ENCODE measurements at places on chromosomes 12 and 14. TPM values are rescaled to one million over a fixed set of nuclear protein-coding genes. Genes with fewer than 3 reads are reported as not detected.

Gene EXOC5
- 18.6 TPM for total RNA-seq

Gene RPGRIP1
- 0.28 TPM for total RNA-seq

Gene KCNC2
- not detected for total RNA-seq

Gene PRR13
- total RNA-seq: 282 TPM

Gene AICDA
- total RNA-seq: 0.31 TPM

Gene FOXN4
- total RNA-seq: not detected

Gene RPL36AL
- total RNA-seq: 408 TPM

Gene PTGDR
- total RNA-seq: not detected

Gene STXBP6
- 2.0 TPM for total RNA-seq

Gene ACVRL1
- total RNA-seq: not detected

Gene MIPOL1
- 3.3 TPM for total RNA-seq

Gene OR4Q3
- total RNA-seq: not detected

Gene RASAL1
- 0.17 TPM for total RNA-seq

Gene HHIPL1
- 0.24 TPM for total RNA-seq

Gene SIX6
- not detected for total RNA-seq

Gene SERPINA3
- 11.0 TPM for total RNA-seq

Gene PLEKHH1
- total RNA-seq: 3.7 TPM

Gene PIWIL1
- total RNA-seq: not detected

Gene METTL1
- total RNA-seq: 53.0 TPM

Gene GLS2
- 0.27 TPM for total RNA-seq

Gene SLC38A1
- total RNA-seq: 94.4 TPM

Gene RERGL
- total RNA-seq: not detected

Gene OLR1
- 0.40 TPM for total RNA-seq

Gene SIVA1
- total RNA-seq: 205 TPM

Gene CLEC2B
- 1.5 TPM for total RNA-seq

Gene SSPN
- 0.34 TPM for total RNA-seq

Gene TMEM260
- total RNA-seq: 5.8 TPM

Gene SLC25A47
- total RNA-seq: not detected

Gene PTCSC3
- not detected for total RNA-seq

Gene HCAR2
- not detected for total RNA-seq

Gene PMEL
- 1.3 TPM for total RNA-seq

Gene PPFIA2
- total RNA-seq: not detected

Gene GPX2
- 281 TPM for total RNA-seq

Gene PLCZ1
- not detected for total RNA-seq

Gene IL22
- total RNA-seq: not detected

Gene BCL11B
- total RNA-seq: 0.45 TPM

Gene TPH2
- not detected for total RNA-seq

Gene INF2
- 142 TPM for total RNA-seq

Gene HOXC12
- not detected for total RNA-seq

Gene ITPK1
- 42.0 TPM for total RNA-seq

Gene C3AR1
- total RNA-seq: not detected

Gene NOVA1
- total RNA-seq: 3.5 TPM

Gene ATG101
- 101 TPM for total RNA-seq

Gene APAF1
- total RNA-seq: 14.3 TPM

Gene ING4
- 14.4 TPM for total RNA-seq

Gene MYH6
- 0.02 TPM for total RNA-seq

Data from A549 treated with ZK216348 at 1 μM for 4 hours (cell line).